Left forelimb (tissue), 1 donor: ENCODE measurements at places on chromosomes 16 and 17.

GRCh38 chr17:65228734-65229620 lies 91.8 kb downstream of the RGS9 start:
- DNase-seq = no peak

GRCh38 chr16:71526111-71526631 lies at the start of gene CHST4:
Gene CHST4, plus strand, starts transcription at chr16:71526426. Its CDS starts 10,252 bp downstream, at chr16:71536678.
- no peak for DNase-seq

DNA sequence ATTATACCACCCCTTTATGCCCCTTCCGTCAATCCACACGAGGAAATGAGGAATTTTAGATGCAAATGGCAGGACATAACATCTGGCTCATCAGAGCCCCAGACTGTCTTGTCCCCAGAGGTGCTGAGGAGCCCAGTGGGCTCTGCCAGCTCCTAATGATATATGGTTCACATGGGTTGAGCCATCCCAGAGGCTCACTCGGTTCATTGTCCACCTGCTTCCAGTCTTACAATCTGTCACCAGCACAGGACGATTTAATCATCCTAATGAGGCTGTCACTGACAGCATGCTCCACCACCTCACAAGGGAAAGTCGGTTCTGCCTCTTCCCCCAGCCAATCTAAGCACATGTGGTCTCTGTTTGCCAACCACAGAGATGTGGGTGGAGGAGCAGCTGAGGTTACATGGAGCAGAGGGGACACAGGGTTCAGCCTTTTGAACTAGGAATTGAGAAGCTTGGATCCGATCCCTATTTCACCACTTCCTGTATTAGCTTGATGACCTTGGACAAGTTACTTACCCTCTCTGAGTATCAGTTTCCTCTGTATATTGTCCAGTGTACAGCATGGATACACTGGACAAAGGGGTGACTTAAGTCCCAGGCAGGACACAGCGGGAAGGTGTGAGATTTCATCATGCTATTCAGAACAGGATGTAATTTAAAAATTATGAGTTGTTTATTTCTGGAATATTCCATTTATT lies 27.0 kb upstream of the DHX8 start:
- no peak for DNase-seq

DNA sequence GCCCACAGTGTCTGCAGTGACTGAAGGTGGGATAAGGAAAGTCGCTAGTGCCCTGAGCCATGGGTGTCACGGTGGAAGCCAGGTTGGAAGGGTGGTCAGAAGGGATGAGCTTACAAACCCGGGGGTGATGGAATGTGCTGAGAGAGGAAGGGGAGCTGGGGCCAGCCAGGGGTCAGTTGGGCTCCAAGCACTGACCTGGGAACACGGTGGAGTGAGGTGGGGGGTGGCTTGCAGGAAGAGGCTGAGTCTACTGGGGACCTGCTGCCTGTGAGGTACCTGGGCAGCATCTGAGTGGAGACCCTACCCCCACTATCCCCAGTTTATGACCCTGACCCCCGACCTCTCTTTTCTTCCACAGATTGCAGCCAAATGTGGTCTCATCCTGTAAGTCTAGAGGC lies 3.1 kb downstream of the TMEM92 start:
- no peak for DNase-seq

DNA sequence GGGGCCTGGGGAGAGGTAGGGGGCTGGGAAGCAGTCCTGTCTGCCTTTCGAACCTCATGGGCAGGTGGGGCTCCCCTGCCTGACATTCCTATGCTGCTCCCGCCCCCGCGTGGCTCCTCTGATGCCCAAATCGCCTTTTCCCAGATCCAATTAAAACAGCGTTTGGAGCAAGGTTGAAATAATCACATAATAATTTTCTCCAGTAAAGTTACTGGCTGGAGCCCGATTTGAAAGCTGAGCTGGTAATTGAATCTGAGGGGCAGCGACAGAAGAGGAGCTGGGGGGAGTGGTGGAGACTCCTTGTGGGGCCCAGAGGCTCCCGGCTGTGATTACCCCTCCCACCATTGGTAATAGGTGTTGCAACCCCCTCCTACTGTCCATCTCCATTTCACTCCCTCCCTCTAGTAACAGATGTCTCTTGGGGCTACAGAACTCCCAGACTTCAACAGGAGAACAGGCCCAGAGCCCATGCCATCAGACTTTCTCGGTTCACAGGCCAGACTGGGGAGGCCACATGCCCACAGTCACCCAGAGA lies 38.9 kb upstream of the C1QL1 start:
- DNase-seq = no peak

GRCh38 chr16:58198803-58199411 lies 1.0 kb upstream of the CSNK2A2 start:
- DNase-seq = no peak

- no peak for DNase-seq
These were observed 8.4 kb downstream of the SOST start for GRCh38 chr17:43750153-43750552.

GRCh38 chr17:79761894-79762589 lies 15.9 kb upstream of the CBX2 start:
- peak; percentile 53 for DNase-seq

GRCh38 chr16:9706217-9706836 lies 475.9 kb downstream of the GRIN2A start:
- DNase-seq = no peak

GRCh38 chr17:82077617-82078358 lies 12.2 kb upstream of the DUS1L start:
- no peak for DNase-seq

DNA sequence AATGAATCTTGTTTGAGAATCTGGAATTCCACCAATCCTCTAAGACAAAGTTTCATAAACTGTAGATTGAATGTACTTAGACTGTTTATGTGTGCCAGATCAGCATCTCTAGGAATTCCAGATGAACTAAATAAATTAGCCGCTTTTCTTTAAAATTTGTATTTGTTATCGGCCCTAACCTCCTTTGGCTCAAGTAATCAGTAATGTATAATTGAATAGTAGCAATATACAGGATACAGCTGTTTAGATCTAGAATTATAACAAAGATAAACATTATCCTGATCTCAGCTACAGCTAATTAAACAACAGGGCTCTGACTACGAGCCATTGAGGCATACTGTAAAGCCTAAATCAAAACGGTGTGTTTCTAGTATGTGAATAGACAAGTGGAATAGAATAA lies 120.3 kb downstream of the CYB561 start:
- DNase-seq = no peak

GRCh38 chr16:50989047-50989446 lies 162.0 kb downstream of the SALL1 start:
- DNase-seq = no peak

DNA sequence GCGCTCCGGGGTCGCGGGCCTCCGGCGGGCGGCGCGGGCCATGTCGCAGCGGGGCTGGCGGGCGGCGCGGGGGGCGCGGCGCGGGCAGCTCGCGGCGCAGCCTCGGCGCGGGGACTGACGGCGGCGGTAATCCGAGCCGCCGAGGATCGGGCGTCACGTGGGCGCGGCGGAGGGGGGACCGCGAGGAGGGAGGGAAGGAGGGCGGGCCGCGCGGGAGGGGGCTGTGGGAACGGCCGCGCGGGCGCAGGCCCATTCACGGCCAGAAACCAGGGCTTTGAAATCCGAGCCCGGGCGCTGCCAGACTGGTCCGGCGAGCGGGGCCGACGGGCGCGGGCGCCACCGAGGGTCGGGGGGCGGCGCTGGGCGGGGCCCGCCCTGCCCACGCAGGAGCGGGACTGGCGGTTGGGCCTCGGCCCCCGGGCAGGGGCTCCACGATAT lies at the start of gene MTSS2:
Gene MTSS2 (minus strand): TSS at position 116 of the 438 bp plus-strand sequence. CDS start 262 bp downstream, outside the sequence.
- DNase-seq = peak; percentile 92

GRCh38 chr17:77476931-77477805 lies 336.4 kb downstream of the SEC14L1 start:
- no peak for DNase-seq

- no peak for DNase-seq
These were observed 180.0 kb downstream of the CHD9NB start for GRCh38 chr16:52872731-52873130.

DNA sequence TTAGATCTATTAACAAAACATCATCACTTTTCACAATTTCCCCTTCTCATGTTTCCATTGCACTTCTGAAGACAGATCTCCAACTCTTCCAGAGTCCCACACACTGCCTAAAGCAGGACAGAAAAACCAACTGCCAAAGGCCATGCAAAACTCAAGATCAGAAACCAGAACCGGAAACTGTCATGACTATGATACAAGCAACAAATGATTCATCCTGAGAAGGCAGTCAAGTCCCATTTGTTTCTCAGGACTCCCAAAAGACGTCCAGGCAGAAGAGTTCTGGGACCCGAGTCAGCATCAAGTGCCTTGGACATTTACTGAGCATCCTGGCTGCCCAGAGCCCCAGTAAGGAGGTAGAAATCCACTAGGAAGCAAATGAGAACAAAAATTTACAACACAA lies 38.8 kb downstream of the ERN1 start:
- DNase-seq = no peak

DNA sequence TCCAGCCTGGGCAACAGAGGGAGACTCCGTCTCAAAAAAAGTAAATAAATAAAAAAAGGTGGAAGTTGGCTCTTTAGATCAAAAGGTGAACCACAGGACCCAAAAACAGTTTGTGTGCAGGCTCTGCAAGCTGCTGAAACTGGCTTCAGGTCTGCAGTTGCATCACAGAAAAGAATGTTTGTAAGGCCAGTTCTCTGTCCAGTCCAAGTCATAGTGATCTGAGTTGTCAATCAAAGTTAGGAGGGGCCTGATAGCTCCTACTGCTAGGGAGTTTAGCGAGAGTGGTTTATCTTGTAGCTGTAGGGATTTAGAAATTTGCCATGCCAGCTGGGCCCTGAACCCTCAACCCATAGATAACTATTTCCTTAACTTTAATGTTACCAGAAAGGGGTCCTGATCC lies 101.2 kb upstream of the CACNG5 start:
- no peak for DNase-seq

DNA sequence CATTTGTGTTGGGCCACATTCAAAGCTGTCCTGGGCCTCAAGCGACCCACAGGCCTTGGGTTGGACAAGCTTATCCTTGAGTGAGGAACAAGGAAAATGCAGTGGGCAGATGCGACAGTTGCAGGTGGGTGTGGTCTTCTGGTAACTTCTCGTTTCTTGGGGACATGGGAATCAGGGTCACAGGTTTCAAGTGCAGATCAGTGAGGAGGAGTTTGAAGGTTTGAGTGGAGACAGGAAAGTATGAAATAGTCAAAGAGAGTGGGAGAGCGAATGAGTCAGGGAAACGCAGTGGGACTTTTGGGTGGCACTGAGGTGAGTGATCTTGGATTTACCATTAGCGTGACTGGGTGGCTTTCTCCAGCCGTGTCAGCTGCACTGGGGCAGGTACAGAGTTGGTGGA lies 15.4 kb upstream of the CCL22 start:
- no peak for DNase-seq

- DNase-seq = peak; percentile 48
These were observed 17.1 kb downstream of the MPRIP start for GRCh38 chr17:17059301-17059890.

GRCh38 chr17:51275381-51275780 lies 15.0 kb downstream of the UTP18 start:
- DNase-seq = no peak

GRCh38 chr17:17613708-17614114 lies 22.2 kb upstream of the PEMT start:
- no peak for DNase-seq

DNA sequence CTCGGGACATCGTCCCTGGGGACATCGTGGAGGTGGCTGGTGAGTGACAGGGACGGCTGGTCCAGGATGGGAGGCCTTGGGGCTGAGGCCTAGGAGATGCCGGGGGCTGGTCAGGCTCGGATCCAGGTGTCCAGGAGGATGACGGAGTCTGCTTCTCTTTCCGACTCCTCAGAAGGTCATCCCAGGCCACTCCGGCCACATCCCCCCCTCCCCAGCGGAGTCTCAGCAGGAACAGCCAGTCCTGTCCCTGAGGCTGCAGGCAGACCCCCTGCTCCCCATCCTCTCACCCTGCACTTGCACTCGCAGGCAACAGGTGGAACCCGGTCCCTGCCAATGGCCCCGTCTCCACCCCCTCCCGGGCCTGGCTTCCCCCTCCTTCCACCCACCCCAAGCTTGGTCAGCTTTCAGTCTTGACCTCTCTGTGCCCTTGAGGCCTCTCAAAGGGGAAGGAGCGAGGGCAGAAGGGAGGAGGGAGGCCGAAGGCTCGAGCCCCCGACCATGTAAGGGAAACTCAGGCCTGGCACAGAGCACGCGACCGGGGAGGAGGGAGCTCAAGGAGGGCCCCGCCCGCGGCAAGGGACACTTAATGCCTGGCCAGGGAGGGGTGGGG lies 4.4 kb downstream of the ATP2A1 start:
- DNase-seq = no peak

DNA sequence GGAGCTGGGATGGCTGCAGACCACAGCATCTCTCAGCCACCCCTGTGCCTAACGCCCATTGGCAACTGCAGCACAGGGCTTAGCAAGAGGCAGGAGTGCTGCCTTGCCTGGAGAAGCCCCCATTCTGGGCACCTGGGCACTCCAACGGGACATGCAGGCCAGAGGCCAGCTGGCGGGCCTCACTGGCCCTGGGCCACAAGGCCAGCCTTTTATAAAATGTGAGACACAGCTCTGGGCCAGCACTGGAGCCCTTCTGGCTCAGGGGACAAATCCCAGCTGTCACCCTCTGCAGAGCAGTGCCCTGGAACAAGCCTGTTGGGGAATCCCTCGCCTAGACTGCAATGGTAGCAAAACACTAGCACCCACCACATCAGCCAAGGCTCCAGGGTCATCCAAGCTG lies 171.8 kb downstream of the WSCD1 start:
- DNase-seq = no peak

- DNase-seq = no peak
These were observed 236.8 kb downstream of the IRX3 start for GRCh38 chr16:54049591-54050458.

DNA sequence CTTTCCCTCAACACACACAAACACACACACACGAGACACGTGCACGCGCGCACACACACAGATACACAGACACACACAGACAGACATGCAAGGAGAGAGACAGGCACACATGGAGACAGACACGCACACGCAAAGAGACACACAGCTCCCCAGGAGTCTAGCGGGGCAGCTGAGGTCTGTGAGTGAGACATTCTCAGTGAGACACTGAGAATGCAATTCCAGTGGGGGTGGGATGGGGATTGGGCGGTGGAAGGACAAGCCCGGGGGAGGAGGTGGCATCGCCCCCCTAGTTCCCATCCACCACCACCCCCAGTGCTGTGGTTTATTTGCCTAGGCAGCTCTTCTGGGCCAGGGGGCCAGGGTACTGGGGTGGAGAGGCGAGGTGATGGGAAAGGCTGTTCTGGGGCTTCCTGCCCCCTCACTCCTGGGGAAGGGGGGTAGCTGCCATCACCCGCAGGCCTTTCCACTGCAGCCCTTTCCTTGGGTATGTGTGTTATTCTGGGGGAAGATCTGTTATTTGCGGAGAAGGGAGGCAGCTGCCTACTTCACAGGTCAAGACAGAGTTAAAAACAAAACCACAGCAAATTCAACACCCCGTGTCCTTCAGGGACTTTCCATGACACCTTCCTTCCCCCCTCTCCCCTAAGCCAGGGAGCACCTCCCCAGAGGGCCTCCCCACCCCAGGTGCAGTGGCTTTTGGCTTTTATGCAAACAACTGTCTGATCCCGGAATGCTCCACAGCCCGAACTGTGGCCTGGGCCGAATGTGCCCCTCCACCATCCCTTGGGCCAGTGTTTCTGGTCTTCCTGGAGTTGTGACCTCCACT lies 18.0 kb downstream of the GRB7 start:
- DNase-seq = no peak

GRCh38 chr16:19555938-19556771 lies 652 bp downstream of the VPS35L start:
- no peak for DNase-seq
